Stimulated activated CD8-positive, alpha-beta memory T cell treated with anti-CD3 and anti-CD28 coated beads, Interleukin-12 subunit alpha, Interleukin-12 subunit beta, amount 100 ng/mL, for 4 hours (primary cell): ENCODE measurements at places on chromosomes 5 and 9.

DNA sequence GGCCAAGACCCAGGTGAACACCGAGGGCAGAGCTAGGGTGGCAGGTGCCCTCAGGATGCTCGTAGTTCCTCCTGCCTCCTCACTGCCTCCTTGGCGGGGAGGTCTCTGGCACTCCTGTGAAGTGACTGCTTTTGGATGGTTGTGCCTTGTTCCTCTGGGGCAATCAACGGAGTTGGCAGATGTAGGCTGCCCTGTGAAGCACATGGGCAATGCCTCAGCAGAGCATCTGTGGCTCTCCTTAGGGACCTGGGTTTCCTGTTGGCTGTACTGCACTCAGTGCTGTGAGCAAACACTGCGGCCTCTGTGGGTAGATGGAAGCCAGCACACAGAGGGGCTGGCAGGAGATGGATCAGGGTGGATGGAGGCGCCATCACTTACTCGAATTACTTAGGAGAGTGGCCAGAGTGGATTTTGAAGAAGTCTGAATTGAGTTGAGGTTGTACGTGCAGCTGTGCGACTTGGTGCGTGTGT lies 71.4 kb upstream of the COL5A1 start:
- DNase-seq = no peak

DNA sequence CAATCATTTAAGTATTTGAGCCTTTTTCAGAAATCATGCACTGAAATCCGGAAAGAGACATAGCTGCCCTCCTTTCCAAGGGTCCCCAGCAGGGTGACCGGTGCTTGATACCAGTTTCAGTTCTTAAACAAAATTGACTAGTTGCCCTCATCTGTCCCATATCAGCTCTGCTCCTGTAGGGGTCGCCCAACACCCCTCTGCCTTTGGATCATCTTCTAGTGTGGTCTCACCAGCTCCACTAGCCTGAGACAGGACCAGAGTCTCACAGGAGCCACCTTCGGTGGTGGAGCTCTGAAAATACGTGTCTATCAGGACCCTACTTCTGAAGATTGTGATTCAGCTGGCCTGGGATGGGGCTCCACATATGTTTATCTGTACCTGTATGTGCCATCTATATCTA lies 428.2 kb downstream of the ENC1 start:
- no peak for DNase-seq

GRCh38 chr5:172839669-172840431 lies 5.8 kb downstream of the ERGIC1 start:
- no peak for DNase-seq

DNA sequence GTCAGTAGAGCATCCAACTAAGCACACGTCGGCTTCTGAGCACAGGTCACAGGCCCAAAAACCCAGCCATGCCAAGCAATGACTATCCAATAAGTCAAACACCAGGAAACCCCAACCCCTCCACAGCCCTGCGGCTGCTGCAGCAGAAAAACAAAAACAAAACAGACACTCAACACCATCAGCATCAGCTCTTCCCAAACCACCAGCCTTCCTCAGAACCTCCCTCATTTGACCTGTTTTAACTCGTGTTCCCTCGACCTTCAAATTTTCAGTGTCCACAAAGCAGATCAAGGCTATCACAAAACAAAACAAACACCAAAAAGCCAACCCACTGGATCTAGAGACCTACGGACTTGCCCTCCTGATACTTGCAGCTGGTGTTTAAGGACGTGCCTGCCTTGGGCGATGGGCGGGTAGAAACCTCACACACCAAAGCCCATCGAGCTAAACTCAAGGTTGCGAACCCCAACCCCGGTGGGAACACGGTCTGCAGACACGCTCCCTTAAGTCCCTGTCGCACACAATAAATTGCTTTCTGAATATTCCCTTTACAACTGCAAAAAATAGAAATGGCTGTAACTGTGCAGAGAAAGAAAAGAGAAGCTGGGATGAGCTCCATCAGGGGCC lies 247.1 kb upstream of the ANKRD55 start:
- DNase-seq = no peak

GRCh38 chr9:136564379-136564988 lies 18.6 kb upstream of the NOTCH1 start:
- no peak for DNase-seq

GRCh38 chr5:75337366-75338021 lies 474 bp downstream of the HMGCR start:
- DNase-seq = no peak

- no peak for DNase-seq
Observed at GRCh38 chr9:89438194-89438593, 59.7 kb downstream of the SEMA4D start.

- no peak for DNase-seq
Observed at GRCh38 chr5:120684213-120684612, 220.1 kb downstream of the PRR16 start.

- DNase-seq = no peak
Observed at GRCh38 chr5:87231037-87231808, 36.5 kb upstream of the RASA1 start.

GRCh38 chr5:9125852-9126251 lies 420.0 kb downstream of the SEMA5A start:
- no peak for DNase-seq

- DNase-seq = no peak
Observed at GRCh38 chr5:95487880-95488279, 66.9 kb downstream of the SKIC3 start.

DNA sequence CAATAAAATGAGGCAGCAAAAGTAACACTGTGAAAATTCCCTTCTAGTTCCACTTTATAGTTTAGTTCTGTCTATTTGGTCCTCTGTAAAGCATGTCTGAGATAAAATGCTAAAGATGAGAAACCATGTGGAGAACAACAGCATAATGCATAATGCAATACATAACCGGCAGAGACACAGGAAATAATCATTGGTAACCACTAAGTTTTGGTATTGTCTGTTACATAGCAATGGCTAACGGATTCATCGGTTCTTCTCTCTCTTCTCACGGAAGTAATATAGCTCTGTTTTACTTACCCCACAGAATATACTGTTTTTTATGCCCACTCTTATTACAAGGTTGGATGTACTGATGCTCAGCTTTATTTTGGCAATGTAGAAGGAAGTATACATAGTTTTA lies 158.9 kb downstream of the FAM174A start:
- no peak for DNase-seq

DNA sequence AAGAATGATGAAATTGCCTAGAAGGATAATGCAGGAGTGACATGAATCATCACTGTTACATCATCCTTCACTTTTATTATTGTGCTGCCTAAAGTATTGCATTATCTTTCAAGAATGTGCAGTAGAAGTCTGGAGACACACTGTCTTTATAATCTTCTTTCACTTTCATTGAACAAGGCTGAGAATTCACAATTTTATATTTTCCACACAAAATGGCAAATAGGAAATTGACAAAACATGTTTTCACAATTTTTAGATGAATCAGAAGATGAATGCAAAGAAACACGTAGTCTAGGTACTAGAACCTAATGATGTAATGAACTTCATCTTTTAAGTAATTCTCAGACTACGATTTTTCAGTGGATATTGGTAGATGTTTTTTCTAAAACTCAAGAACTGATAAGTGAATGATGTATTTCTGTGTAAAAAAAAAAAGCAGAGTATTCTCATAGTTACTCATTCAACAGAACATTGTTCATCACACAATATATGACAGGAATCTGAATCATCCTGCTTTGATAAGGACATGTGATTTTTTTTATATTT lies 131.5 kb upstream of the GRHPR start:
- DNase-seq = no peak

DNA sequence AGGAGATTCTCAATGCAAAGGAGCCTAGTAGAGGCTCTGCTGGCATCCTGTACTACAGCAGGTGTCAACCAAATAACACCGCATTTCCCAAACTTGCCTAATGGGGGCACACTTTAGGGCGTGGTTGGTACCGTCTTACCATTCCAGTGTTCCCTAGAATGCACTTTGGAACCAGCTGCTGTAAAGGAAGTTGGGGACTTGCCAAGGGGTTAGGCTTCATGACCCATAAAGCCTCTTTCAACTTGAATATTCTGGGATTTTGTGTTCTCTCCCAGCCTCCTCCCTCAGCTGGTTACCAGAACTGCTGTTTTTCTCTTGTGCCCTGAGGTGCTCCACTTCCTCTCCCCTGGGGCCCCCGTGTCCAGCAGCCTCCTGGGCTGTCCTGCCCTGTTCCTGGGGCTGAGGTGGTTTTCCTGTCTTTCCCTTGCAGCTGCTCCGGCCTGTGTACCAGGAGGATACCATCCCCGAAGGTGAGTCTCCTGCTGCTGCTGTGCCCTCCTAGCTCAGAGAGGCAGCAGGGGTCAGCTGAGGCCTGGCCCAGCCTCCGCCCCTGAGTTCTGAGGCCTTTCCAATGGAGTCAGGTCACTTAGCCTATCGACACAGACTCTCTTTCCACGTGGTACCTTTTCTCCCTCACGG lies 44.7 kb downstream of the RGS3 start:
- DNase-seq = no peak
